ENCODE measurements at places on chromosomes 12 and 14.

DNA sequence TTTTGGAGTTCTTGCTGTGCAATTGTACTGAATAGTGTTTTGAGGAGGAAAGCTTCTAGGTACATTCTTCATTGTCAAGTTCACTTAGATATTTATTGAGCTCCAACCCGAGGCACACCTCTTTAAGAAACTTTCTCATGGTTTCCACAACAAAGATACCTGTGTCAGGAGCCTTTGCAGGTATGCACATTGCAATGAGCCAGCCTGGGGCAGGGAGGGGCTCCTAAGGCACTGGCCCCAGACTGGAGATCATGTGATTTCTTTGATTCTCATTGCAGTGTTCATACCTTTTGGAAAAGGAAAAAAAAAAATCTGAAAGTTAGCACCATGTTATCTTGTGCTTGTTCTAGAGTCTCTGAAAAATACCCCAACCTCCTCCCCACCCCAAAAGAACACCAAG, 80.3 kb downstream of the PRMT8 start:
- no peak for DNase-seq

DNA sequence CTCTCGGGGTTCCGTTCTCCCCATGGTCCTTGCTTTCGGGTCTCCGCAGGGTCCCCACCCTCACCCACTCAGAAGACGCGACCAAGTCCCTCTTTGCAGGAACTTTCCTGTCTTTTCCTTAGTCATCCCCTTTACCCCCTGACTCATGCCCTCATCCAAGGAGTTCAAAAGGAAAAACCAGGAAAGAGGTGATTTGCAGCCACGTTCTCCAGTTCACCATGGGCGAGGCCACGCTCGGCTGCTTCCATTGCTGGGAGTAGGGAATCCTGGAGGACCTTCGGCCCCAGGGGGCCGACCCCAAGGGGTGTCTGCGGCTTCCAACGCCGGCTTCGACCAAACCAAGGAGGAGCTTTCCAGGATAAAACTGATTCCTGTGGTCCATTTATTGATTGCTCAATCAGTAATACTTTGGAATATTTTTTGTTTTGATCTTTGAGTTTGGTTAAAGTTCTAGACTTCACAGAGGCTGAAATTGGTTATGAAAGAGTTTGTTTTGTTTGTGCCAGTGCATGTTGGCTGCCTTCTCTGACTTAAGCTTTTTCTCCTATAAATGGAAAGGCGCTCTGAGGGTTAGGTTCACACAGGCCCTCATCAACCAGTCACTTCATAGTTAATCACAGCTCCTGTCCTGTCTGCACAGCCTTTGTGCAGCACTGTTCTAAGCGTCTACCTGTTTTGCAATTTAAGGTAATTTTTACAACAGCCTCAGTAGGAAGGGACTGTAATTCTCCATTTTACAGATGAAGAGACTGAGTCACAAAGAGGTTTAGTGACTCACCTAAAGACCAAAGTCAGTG, 827 bp downstream of the ALDH2 start:
- DNase-seq, result no peak

GRCh38 chr14:53890611-53891101, 66.0 kb downstream of the BMP4 start:
- no peak for DNase-seq

GRCh38 chr14:61033855-61034254, 52.8 kb downstream of the SLC38A6 start:
- no peak for DNase-seq

- DNase-seq, result no peak
Observed at GRCh38 chr12:31517994-31518393, 72.9 kb downstream of the DENND5B start.
